ENCODE measurements at places on chromosomes 7 and 10. TPM values are rescaled to one million over a fixed set of nuclear protein-coding genes. Genes with fewer than 3 reads are reported as not detected.

DNA sequence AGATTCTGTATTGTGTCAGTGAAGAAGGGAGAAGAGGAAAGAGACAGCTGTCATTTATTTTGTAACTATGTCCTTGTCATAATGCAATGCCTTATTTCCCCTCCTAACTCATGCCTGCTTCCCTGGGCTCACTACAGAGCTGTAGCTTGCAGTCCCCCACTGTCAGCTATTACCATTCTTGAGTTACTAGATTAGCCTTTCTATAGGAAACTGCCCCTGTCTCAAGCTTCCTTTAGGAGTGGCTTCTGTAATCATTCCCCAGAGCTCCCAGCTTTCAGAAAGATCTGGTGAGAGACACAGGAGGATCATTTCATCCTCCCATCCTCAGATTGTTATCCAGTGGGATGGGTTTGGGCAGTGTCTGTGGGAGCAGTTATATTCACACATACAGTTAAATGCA is 32.4 kb upstream of the SMKR1 start:
- no peak for DNase-seq

DNA sequence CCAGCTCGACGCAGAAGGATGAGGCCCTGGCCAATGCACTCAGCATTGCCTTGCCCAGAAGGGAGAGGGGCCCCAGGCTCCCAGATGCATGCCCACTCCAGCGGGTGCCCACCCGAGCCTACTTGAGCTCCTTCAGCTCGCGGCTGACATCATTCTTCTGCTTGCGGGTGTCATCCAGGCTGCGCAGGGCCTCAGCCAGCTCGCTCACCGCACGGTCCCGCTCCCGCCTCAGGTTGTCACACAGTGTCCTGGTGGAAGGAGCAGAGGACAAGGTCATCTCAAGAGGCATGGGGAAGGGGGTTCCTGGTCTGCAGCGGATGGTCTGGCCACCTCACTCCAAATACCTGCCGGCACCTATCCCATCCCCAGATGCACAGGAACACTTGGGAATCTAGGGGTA is 92.8 kb downstream of the DLG5 start:
- no peak for DNase-seq

The CCDC172 gene
- not detected for total RNA-seq

DNA sequence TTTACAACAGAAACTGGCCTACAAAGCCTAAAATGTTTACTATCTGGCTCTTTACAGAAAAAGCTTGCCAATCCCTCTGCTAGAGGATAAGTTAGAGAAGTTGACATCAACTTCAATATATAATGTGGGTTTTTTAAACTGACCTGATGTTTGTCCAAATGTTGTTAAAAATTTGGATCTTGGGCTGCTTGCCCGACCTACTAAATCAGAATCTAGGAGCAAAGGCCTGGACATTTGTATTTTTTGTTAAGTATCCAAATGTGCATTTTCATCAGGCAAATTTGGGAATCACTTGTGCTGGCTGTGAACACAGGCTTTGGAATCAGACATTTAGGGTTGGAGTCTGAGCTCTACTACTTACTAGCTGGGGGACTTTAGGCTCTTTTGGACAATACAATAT is 252.7 kb upstream of the CSTF2T start:
- DNase-seq, result no peak

- no peak for DNase-seq
Observed at GRCh38 chr10:45353186-45353585, 20.8 kb upstream of the ALOX5 start.

GRCh38 chr7:103343758-103344452 is 662 bp downstream of the DNAJC2 start:
- DNase-seq, result no peak

All from B cell (primary cell).